AG10803 (cell line): ENCODE measurements at places on chromosomes 1 and 21.
A peak's percentile ranks its signal among the peaks of the same experiment; 100 is the strongest.

- no peak for DNase-seq
These were observed 1.4 kb downstream of the IFFO2 start for GRCh38 chr1:18955131-18955440.

DNA sequence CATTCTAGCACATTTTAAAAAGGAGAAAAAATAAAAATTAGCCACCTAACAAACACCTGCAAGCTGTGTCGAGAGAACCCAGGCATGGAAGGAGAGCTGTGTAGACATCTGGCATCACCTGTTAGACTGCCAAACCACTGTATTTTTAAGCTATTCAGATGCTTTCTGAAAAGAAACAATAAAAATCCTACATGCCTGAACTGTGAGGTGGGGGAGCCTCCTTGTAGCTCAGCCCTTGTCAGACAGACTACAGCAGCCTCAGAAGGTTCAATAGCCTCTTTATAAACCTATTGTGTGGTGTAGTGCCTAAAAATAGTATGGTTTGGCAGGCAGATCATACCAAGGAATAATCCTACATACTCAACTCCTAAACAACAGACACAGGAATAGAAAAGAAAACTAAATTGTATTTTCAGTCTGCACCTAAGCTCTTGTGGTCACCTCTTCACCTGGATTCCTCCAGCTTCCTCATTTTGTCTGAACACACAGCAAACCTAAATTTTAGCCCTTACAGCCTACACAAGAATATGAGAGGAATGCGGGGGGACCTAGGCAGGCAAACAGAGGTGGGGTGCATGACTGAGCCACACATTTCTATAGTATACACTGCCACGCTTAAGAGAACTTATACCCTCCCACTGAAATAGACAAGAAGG lies 67.0 kb downstream of the SIPA1L2 start:
- no peak for DNase-seq

DNA sequence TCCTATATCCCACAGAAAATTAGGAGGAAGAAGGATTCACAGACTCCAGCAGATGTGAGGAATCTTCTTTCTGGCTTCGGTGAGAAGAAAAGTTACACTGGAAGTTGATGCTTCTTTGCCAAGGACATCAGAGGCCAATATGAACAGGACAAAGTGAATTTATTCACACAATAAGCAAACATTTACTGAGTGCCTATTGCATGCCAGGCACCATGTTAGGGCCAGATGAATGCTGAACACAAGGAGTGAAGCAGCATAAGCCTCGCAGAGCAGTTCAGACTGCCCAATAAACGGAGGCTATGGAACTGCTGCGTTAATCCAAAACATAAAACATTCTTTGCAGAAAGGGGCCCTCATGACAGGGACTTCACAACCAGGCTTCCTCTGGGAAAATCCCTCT lies 114.6 kb downstream of the LMX1A start:
- DNase-seq, result no peak

DNA sequence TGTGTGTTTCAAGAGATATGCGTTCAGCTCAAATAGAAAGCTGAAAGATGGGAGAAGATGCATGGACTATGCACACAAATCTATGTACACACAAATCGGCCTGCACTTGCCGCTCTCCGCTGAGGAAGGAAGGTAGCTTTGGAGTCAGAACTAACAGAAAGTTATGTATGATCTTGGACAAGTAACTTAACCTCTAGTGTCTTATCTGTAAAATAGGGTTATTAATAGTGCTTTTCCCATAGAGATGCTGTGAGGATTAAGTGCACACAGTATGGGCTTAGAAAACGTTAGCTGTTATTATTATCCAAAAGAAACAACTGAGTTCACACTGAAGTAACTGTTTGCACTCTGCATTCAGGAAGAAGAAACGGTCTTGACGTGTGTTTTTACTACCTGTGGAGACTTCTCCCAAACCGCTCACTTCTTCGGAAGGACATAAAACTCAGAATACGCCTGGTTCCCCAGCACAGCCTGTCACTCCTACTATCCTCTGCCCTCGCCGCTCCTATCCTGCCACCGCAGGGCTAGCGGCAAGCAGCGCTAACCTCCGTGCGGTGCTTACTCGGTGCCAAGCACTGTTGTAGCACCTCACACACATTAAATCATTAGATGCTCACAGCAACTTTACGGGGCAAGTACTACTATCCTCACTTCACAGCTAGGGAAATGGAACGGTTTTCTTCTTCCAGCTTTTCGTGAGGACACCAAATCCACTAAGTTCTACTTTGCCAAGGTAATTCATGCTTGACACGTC lies 1.3 kb downstream of the TGFBR3 start:
- peak; percentile 16 for DNase-seq

- no peak for DNase-seq
These were observed 16.4 kb upstream of the ZNF683 start for GRCh38 chr1:26388791-26389445.
